ENCODE measurements at places on chromosomes 3 and 15.
A peak's percentile ranks its signal among the peaks of the same experiment; 100 is the strongest.

DNA sequence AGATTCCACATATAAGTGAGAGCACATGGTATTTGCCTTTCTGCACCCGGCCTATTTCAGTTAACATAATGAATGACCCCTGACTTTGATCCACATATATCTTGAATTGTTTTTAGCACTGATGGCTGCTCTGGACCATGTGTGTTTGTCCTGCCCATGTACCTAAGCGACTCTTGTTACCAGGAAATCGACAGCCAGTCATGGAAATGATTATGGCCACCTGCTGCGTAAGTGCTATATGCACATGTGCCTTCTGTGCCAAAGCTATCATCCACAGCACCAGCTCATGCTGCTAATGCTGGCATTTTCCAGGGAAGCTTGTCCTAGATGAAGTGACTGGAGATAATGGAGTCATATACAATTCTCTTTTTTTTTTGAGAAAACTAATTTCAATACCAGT, 103.7 kb downstream of the PEX5L start:
- no peak for DNase-seq

DNA sequence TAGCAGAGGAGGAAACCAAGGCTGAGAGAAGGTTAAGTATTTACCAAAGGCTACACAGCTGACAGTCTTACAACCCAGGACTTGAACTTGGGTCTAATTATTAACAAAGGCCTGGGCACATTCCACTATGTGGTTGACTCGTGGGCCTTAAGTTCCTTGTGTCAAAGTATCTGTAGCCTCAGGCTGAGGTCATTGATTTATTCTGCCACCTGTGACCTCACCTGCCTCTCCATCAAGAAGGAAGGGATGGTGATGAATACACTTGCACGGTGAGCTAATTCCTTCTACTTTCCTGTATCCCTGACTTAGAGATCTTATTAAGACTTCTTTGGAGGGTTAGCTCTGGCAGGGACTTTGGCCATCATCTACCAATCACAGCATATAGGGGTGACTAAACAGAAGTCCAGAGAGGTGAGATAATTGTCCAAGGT, 19.9 kb upstream of the LRRC58 start:
- no peak for DNase-seq

GRCh38 chr3:115986555-115987207, 363.4 kb downstream of the GAP43 start:
- DNase-seq = peak; percentile 29

- DNase-seq = no peak
Measured at GRCh38 chr15:76203346-76204108, 107.7 kb downstream of the ETFA start.

DNA sequence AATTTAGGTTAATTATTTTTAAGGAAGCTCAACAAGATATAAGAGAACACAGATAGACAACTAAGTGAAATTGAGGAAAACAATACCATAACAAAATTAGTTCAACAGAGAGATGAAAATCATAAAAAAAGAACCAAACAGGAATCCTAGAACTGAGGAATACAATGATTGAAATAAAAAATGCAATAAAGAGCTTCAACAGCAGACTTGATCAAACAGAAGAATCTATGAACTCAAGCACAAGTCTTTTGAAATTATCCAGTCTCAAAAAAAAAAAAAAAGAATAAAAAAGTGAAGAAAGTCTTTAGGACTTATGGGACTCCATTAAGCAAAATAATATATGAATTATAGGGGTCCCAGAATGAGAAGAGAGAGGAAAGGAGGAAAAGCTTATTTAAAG, 42.0 kb upstream of the GNB4 start:
- DNase-seq = no peak

- no peak for DNase-seq
Measured at GRCh38 chr15:65773386-65774111, 18.5 kb downstream of the DENND4A start.

DNA sequence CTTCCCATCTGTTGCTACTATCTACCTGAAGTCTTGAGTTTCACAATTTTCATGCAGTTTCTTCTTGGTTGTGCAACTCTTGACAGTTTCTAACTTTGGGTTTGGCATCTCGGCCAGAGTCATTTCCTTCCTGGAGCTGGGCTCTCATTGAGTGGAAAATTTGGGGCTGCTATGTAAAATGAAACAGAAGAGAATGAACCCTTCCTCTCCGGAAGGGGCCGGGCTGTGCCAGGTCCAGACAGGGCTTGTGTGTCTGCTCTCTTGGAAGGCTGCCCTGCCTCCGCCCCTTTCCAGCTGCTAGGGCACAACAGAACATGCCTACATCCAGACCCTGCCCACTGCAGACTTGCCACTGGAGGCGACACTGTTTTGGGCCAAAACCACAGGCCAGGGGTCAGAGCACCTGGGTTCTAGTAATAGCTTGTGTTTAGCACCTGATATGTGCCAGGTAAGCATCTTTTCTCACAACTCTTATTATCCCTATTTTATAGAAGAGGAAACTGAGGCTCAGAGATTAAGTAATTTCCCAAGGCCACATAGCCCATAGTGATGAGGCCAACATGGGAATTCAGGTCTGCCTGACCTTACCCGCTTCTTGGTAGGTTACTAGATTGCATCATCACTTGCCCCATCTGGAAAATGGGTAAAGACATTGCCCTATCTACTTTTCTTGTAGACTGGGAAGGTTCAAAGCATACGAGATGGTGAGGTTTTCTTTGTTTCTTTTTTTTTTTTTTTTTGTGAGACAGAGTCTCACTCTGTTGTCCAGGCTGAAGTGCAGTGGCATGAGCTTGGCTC, 25.0 kb downstream of the IRAK2 start:
- no peak for DNase-seq

GRCh38 chr3:61450866-61451265, 110.5 kb upstream of the PTPRG start:
- DNase-seq = no peak

GRCh38 chr3:112413074-112413473, 80.1 kb downstream of the CD200 start:
- DNase-seq = no peak

DNA sequence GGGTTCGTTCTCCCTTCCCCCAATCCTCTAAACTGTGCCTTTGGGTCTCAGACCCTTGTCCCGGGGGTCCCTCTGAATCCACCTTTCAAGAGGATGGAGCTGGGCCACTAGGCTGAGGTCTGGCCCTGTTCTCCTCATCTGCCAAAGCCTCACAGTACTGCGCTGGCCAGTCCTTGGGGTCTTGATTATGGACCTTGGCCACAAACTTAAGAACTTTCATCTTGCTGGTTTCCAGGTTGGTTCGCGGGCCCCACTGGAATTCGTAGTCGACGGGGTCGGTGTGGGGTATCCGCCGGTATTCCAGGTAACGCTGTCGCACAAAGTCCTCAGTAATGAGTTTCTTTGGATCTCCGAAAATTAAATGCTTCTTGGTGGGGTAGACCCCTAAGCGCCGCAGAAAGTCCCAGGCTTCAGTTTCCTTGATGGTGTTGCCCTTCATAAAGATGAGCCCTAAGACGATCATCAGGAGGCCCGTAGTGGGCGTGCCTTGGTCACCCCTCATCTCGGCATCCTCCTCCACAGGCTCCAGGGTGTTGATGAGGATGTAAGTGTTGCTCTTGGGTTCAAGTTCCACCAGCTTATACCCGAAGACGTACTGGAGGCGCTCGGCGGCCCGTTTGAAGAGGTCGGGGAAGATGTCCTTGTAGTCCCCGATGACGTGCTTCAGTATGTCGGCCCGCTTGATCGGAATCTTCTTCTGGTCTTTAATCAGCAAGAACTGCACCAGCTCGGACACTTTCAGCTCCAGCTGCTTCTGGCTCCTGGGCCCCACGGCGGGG, 727 bp downstream of the NSMCE3 start:
- peak; percentile 34 for DNase-seq

DNA sequence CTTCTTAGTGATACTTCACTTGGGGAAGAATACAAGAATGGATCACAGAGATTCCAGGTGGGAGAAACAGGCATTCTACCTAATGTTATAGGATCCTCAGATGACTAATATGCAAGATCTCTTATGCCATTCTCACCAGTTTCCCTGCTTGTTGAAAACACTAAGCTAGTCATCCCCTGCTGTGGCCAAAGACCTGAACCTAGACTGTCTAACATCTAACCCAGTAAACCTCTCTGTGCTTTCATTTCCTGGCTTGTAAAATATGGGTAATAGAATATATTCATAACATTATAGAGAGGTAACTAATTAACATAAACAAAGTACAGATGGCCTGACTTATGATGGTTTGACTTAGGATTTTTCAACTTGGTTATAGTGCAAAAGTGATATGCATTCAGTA, 776.3 kb downstream of the TUSC7 start:
- DNase-seq = no peak

- DNase-seq = no peak
Measured at GRCh38 chr3:81268526-81268925, 492.9 kb downstream of the GBE1 start.

GRCh38 chr3:11059799-11060115, 67.2 kb downstream of the SLC6A1 start:
- no peak for DNase-seq

DNA sequence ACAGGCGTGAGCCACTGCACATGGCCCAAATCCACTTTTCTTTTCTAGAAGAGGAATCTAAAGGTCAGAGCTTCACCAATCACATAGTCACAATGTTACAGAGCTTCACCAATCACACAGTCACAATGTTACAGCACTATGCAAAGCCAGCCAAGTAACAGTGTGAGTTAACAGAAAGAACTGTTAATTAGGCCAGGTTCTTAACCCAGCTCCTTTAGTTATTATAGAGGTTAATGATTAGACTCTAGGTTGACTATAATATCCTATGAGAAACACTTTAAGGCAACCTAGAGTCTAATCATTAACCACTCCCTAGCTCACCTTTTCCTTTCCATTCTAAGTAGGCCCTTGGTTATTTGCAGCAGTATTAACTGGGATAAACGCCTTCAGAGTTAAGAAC, 54.0 kb downstream of the TASOR start:
- no peak for DNase-seq

GRCh38 chr3:54262541-54262940, 140.2 kb downstream of the CACNA2D3 start:
- DNase-seq = no peak

GRCh38 chr3:188219147-188219546, 65.2 kb downstream of the LPP start:
- no peak for DNase-seq

GRCh38 chr15:98873441-98874218, 134.0 kb downstream of the PGPEP1L start:
- DNase-seq = peak; percentile 87

GRCh38 chr15:69853544-69853951, 244.2 kb downstream of the TLE3 start:
- DNase-seq = peak; percentile 95

DNA sequence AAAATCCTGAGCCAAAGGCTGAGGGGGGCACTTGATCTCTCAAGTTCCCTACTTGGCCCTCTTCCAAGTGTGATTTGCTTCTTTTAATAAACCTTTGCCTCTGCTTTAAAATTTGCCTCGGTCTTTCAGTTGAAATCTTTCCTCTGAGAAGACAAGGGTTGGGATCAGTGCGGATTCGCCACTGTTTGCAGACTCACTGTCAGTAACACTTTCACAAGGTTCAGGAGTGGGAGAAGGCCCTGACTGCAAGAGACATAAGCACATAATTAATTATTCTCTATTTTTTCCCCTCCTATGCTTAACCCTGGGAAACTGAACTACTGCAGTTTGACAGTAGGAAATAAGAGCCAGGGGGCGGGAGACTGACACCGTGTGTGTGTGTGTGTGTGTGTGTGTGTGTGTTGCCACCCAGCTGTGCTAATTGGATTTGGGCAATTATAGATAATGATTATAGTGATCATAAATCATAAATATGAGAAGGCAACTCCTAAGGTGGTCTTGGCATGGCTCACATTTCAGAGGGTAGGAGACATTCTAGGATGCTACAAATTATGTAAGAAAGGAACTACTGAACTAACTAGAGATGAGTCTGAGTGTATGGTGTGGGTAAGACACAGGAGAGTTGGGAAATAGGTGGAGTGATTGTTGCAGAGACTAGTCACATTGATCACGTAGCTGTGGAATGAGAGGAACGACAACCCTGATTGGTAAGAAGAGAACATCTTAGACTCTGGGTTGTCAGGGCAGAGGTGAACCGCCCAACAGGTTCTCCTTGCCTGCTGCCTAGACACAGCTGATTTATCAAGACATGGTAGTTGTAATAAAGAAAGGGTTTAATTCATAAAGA, 5.5 kb upstream of the ZNF662 start:
- DNase-seq = no peak

DNA sequence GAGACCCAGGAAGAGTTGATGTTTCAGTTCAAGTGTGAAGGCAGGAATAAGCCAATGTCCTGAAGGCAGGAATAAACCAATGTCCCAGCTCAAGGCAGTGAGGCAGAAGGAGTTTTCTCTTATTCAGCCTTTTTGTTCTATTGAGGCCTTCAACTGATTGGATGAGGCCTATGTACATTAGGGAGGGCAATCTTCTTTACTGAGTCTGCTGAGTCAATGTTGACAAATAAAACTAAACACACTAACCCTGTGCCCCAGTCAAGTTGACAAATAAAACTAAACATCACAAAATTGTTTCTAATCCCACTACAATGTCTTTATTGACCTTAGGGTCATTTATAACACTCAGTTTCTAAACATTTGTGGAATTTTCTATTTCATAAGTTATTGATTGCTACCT, 100.0 kb downstream of the CACNA2D3 start:
- DNase-seq = no peak

DNA sequence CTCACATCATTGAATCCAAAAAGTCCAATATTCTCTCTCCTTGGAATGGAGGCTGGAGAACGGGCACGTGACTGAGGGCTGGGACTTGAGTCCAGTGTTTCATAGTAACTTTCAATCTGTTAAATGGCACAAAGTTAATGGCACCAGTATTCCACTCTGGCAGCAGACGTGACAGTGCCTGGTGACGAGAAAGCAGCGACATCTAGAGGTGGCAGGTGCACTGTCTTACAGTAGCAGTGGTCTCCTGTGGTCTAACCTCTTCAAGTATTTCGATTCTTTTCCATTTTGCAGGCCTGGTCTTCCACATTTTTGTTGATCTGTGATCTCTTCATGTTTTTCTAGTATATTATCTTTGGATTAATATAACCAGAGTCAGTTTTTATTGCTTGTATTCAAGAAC, 107.1 kb downstream of the OXSM start:
- no peak for DNase-seq

GRCh38 chr3:161607056-161607455, 110.4 kb downstream of the OTOL1 start:
- no peak for DNase-seq

DNA sequence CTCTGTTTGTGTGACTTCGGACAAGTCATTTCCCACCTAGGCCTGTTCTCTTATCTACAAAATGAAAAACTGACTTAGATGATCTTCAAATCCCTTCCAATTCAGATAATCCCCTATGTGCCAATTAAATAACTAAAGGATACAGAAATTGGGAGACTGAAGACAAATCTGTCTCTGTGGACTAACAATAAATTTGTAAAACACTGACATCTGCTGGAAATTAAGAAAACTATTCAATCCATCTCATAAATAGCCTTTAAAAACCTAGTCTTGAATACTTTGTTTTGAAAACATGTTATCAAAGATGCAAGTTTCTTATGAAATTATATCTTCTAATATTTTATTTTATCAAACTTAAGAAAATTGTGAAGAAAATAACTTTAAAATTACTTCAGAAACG, 38.3 kb downstream of the MTHFS start:
- peak; percentile 10 for DNase-seq
